Natural killer cell treated with Interleukin-12 subunit alpha and Interleukin-12 subunit beta and Interleukin-15 and Interleukin-18, amount 100 ng/mL, for 72 hours (primary cell): ENCODE measurements at places on chromosomes 11 and 22.

DNA sequence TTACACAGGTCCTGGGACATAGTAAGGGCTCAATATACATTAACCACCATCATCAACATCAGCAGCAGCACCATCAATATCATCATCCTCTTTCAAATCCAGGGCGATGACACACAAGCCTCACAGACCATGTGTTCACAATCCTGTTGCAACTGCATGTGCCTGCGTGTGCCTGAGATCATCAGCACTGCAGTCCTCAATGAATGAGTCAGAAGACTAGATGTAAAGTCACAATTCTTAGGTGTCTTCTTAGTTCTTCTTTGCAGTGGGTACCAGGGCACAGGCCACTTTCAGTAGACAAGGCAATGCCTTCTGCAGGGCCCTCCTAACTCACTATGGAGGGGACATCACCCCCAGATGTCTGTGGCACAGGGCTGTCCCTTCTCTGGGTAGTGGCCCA lies 111.1 kb downstream of the MYO18B start:
- DNase-seq: peak; percentile 39

DNA sequence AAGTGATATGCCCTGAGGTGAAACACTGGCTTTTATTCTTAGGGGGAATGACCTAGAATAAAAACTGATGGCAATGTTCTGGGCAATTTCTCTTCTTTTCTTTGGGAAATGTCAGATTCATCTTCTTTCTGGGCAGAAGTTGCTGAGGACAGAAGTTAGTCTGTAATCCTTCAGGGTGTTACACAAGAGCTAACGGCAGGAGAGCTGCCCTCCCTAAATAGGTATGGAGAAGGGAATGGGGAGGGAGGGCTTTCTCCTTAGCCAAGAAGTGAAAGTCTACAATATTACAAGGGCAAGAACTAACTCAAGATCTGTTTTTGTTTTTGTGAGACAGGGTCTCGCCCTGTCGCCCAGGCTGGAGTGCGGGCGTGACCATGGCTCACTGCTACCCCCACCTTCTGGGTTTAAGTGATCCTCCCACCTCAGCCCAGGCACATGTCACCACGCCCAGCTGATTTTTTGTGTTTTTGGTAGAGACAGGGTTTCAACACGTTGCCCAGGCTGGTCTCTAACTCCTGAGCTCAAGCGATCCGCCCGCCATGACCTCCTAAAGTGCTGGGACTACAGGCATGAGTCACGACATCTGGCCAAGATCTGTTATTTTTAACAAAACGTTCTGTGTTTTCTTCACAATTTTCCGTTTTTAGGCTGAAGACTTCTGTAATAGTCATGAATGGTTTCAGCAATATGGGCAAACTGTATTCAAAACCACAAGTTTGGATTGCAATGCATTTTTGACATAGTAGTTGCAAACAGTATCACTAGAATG lies 7.2 kb downstream of the PIWIL4 start:
- no peak for DNase-seq

GRCh38 chr11:17401841-17402240 lies 13.4 kb upstream of the KCNJ11 start:
- DNase-seq: no peak

- no peak for DNase-seq
Measured at GRCh38 chr11:10633261-10633660, 60.3 kb downstream of the IRAG1 start.

DNA sequence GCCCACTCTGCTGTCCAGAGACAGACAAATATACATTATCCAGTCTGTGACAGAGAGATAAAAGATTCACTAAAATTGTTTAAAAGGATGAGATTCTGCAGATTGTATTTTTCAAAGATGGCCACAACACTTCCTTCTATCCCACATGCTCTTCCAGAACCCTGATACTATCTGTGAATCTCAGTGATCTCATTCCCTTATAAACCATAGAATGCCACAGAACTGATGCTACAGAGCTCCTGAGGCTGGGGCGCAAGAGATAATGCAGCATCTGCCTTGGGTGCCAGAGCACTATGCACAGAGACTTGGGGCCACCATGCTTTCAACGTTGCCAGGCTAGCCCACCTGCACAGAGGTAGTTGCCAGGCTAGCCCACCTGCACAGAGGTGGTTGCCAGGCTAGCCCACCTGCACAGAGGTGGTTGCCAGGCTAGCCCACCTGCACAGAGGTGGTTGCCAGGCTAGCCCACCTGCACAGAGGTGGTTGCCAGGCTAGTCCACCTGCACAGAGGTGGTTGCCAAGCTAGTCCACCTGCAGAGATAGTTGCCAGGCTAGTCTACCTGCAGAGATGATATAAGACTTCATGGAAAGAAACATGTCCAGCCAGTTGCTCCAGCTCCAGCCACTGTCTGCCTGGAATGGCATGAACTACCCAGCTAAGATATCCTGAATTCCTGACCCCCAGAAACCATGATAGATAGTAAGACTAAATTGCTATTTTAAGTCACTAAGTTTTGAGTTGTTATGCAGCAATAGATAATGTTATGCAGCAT lies 17.6 kb upstream of the SEPTIN5 start:
- no peak for DNase-seq

GRCh38 chr11:128086794-128087193 lies 500.6 kb downstream of the ETS1 start:
- DNase-seq: no peak

DNA sequence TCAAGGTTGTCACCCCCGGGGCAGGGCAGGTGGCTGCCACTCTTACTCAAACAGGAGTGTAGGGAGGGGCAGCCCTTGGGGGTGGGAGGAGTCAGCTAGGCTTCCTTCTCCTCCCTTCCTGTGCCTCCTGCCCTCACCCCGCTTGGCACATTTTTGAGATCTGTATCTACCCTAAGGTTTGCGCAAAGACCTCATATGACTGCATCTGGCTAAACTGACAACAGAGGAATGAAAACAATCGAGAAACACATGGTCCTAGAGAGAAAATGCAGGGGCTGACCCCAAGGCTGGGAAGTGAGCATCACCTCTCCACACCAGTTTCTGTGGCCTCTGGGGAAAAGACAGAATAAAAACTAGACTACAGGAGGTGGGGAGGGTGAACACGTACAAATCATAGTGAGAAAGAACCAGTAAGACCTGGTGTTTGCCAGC lies 28.1 kb downstream of the IGSF9B start:
- DNase-seq: no peak

GRCh38 chr11:10042699-10043098 lies 251.3 kb downstream of the SBF2 start:
- no peak for DNase-seq

DNA sequence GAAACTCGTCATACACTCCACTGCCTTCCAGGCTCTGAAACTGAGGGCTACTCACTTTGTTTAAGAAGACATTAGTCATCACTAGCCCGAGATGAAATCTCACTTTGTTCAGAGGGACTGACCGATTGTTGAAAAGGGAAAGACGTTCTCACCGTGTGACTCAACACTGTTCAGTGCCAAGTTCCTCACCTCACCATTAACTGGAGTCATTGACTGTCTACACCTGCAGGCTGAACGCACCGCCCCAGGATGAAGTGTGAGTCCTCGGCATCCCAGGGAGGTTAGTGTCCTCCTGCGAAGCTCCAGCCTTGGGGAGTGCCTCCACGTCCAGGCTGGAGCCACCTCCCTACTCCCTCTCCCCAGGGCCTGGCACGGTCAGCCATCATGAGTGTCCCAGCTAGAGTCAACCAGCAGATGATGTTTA lies 30.4 kb downstream of the FADD start:
- no peak for DNase-seq

- no peak for DNase-seq
Measured at GRCh38 chr11:45113807-45114206, 32.6 kb upstream of the PRDM11 start.

GRCh38 chr11:61281581-61282250 lies 13.4 kb downstream of the VWCE start:
- DNase-seq: no peak

DNA sequence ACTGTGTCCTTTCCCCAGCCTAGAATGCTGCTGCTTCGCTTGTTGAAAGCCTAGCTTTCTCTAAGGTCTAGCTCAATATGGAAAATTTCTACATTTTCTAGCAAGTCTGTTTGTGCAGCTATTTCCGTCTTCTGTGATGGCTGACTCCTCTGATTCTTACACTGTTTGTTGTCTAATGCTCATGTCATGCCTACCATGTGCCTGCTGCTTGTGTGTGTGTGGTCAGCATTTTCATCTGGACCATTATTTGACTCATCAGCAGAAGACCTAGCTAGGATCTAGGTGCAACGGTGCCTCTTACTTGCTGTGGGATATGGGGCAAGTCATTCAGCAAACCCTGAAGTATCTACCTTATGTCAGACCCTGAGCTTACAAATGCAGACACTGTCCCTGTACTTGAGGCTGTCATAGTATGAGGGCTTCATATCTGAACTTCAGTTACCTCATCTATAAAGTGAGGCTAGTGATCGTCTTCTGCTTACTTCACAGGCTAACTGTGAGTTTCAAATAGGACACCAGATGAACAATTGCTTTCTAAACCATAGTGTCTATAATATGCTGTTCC lies 86.5 kb upstream of the MYO18B start:
- no peak for DNase-seq

DNA sequence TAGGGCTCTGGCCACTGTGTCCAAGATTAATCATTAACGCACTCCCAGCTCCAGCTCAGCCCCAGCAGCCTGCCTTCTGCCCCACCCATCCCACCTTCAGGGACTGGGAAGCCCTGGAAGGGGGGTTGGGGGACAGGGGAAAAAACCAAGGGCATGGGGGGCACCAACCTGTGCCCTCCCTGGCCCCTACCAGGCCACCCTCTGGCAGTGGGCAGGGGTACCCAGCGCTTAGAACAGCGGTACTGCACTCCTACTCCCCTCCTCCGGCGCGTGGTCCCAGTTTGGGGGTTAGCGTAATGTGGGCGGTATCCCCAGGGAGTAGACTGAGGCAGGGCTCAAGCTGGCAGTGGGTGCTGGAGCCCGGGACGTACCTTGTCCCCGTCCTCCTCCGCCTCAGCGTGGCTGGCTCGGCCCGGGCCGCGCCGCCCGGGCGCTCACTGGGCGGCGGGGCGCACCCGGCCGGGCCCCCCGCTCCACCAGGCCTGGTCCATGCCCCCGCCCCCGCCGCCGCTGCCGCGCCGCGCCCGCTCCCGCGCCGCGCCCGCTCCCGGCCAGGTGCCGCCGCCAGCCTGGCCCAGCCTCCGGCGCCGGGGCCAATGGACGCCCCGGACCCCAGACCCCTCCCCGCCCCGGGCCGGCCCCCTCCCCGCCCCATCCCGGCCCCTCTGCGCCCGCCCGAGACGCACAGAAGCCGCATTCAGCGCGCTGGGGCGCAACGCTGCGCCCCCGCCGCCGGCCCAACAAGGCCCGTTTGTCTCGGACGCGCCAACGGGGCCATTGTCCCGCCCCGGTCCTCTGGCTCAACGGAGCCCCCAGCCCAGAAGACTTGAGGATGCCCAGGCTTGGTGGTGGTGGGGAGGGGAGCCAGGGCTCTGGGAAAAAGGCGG lies at the start of gene GAL3ST1:
Gene GAL3ST1 (minus strand): TSS at position 571 of the 887 bp plus-strand sequence. CDS start 17,273 bp downstream, outside the sequence.
- DNase-seq: no peak

GRCh38 chr22:43129426-43130425 lies 13.5 kb downstream of the MCAT start:
- DNase-seq: no peak

GRCh38 chr11:87020764-87021365 lies 16.9 kb upstream of the TMEM135 start:
- DNase-seq: no peak

GRCh38 chr22:41989246-41989645 lies 9.3 kb upstream of the WBP2NL start:
- no peak for DNase-seq

GRCh38 chr11:131796089-131796488 lies 425.7 kb downstream of the NTM start:
- DNase-seq: no peak

DNA sequence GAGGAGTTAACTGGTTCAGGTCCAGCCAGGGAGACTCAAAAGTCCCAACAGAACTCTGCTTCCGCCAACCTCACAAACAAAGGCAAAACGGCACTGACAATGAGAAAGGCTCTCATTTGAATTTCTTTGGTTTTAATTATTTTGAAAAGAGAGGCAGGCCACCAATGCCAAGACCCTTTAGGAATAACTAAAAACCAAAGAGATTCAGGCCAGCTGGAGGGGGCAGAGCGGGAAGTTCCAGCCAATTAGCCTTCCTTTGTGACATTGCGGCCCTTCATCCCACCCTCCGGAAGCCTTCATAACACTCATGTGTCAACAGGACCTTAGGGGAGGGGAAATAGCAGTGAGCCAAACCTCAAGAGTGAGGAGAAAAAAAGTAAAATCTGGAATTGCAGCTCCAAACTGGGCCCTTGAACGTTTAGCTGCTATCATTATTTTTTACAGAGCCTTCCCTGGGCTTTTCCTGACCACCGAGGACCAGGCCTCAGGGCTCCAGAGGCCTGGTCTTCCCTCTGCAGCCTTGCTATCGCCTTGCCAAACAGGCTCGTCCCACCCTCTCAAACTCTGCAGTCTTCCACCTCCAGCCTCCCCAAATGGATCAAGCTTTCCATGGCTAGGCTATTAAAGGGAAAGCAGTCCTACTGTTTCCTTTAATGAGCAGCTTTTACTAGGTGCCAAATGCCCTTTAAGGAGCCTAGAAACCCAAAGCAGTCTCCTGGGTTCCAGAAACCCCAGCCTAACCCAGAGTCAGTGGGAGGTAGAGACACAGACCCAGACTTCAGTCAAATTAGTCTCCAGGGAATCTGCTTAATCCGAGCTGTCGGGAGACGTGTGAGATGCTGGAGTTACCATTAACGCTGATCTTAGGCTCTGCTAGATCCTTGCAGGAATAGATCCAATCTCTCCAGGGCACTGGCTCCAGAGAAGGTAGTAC lies 114.2 kb downstream of the CCDC34 start:
- no peak for DNase-seq

GRCh38 chr11:8593935-8594909 lies at the start of gene STK33:
STK33 (minus strand) TSS chr11:8594228; CDS start chr11:8474905, 119,323 bp downstream.
- DNase-seq: no peak

DNA sequence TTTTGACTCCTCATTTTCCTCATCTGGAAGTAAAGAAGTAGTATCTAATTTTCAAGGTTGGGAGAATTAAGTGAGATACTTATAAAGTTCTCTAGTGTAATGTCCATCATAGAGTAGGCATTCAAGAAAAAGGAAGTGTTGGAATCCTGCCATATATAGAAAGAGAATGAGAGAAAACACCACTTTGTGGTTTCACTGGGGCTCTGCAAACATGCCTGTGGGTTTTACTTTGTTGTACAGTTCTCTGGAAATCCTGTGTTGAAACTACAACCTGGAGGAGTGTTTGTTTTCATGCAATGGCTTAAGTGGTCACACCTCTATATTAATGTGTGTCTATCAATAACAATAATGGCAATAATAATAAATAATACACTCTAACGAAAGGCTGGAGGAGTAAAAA lies 741.7 kb downstream of the NELL1 start:
- DNase-seq: no peak
